Omental fat pad (tissue), 4 donors: ENCODE measurements at places on chromosomes 6 and 20.

GRCh38 chr6:163999475-164000125 is 585.1 kb downstream of the QKI start:
- no peak for DNase-seq

GRCh38 chr20:2899243-2899642 is 26.0 kb downstream of the PTPRA start:
- no peak for DNase-seq

- no peak for DNase-seq
Measured at GRCh38 chr20:32779500-32780211, 17.5 kb downstream of the DNMT3B start.

GRCh38 chr6:3712827-3713665 is 38.5 kb downstream of the PXDC1 start:
- DNase-seq = no peak

GRCh38 chr6:54132587-54132986 is 21.3 kb downstream of the MLIP start:
- no peak for DNase-seq

DNA sequence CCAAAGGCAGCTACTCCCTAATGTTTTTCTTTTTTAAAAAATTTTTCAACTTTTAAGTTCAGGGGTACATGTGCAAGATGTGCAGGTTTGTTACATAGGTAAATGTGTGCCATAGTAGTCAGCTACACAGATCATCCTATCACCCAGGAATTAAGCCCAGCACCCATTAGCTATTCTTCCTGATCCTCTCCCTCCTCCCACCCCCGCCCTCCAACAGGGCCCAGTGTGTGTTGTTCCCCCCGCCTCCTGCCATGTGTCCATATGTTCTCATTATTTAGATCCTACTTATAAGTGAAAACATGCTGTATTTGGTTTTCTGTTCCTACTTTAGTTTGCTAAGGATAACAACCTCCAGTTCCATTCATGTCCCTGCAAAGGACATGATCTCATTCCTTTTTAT is 12.4 kb downstream of the TRIM15 start:
- DNase-seq = no peak

DNA sequence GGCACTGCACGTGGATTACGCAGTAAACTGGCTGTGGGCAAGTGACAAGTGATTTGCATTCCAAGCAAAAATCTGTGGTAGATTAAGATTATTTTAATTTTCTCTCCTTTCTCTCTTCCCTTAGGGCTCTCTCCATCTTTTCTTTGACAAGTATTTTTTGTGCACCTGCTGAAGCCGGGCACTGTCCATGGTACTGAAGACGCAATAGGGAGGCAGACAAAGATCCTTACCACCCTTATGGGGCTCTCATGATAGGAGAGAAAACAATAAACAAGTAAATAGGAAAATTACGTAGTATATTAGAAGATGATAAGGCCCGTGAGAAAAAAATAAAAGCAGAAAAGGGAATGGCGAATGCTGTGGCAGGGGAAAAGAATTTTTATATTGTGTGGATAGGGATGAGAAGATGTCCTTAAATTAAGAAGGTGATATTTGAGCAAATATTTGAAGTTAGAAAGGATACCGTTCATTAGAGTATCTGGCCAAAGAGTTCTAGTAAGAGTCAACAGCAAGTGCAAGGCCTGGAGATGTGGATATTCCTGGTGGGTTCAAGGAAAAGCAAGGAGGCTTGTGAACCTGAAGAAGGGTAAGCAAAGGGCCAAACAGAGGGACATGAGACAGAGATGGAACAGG is 146.0 kb downstream of the LAMP5 start:
- no peak for DNase-seq

DNA sequence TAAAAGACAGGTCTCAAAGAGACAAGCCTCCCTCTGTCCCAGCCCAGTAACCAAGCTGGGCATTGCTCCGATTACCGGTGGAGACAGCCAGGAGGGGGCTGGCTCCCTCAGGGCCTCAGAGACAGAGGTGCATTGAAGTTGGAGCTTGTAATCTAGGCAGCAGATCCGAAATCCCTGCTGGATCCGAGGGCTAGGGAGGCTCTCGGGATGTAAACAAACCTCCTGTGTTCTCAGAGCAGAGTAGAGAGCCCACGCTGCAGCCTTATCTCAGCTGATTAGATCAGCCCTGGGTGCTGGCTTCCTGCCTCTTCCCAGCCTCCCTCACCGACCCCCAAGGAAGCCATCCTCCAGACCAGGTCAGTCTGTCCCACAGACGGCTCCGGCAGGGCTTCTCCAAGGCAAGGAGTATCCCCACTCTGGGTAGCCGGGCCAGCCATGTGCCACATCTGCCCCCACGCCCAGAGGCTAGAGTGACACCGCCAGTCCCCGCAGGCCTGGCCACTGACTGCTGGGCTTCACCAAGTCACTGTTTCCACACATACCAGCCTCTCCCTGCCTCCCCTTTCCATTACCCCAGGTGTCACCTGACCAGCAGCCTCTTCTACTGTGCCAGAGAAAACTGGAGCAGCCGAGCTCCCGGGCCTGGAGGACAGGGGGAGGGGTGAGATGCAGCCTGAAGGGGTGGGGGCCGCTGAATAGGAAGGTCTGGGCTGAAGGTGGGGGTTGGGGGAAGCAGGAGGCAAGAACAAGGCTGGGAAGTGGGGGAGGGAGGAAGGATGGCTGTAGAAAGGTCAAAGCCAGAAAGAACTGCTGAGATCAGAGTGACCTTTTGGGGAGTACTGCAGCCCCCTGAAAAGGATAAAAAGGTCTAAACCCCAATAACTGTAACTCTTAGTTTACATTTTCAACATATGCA is 6.0 kb downstream of the SDC4 start:
- DNase-seq = no peak

DNA sequence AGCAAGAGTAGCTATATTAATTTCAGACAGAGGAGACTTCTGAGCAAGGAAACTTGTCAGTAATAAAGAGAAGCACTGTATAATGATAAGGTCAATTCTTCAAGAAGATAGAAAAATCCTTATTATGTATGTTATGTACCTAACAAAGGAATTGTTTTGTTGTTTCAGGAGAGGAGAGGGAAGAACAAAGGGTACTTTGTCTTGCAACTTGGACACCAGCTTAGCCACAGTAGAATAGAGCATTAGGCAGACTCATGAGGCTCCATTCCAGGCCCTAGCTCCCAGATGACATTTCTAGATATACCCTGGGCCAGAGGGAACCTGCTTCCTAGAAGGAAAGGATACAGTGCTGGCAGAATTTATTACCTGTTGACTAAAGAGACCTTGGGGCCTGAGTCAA is 6.5 kb upstream of the NUS1 start:
- no peak for DNase-seq

- DNase-seq = no peak
Measured at GRCh38 chr6:56526860-56527544, 115.7 kb downstream of the DST start.

- DNase-seq = no peak
Measured at GRCh38 chr6:51800603-51801002, 286.8 kb downstream of the PKHD1 start.

GRCh38 chr6:158226655-158227512 is 58.7 kb downstream of the GTF2H5 start:
- no peak for DNase-seq

DNA sequence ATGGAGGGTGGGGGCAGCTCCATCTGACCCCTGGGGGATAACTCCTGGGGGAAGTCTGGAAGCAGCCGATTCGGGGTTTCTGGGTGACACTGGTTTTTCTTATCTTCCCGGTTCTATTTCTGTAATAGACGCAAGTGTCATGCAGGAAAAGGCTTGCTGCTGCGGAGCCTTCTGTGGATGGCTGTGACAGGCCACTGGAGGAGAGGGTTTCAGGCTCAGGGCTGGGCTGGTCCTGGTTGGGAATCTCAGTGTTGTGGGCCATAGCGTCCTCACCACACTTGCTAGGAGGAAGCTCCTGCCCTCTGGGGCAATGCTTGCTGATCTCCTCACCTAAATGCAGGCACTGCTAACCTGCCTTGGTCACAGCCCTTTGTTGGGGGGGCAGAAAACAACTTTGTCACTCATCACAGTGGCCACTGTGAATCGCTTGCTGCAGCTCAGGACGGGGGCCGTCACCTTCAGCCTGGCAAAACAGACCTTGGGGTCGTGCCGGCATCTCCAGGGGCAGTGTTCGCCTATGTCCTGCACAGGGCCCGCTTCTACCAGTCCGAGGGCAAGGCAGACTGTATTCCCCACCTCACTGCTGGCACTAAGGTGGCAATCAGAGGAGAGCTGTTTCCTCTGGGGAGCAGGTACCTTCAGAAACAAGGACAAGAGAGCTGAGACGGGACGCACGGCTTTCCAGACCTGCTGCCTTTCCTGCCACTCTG is 4.4 kb upstream of the TUBB1 start:
- DNase-seq = no peak

DNA sequence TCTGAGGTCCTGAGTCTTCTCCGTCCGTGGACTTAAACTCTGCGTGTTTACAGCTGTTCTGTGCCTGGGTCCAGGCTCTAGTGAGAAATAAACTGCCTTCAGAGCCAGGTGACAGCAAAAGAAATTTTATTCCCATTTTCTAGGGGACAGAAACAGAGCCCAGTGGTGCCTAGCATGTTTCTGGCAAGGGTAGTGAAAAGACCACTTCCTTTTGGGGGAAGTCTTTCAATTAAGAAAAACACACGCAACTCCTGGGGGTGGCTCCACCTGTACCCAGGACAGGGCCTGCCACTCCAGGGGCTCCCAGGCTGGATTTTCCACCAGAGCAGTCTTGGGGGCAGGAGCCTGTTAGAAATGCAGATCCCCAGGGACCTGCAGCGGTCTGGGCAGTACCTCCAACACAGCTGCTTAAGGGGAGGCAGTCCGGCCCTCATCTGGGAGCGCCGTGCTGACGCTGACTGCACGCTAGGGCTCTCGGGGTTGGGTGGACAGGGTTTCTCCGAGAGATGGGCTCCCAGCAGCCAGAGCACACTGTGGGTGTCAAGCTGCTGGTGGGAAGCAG is 23.0 kb upstream of the AVP start:
- no peak for DNase-seq

DNA sequence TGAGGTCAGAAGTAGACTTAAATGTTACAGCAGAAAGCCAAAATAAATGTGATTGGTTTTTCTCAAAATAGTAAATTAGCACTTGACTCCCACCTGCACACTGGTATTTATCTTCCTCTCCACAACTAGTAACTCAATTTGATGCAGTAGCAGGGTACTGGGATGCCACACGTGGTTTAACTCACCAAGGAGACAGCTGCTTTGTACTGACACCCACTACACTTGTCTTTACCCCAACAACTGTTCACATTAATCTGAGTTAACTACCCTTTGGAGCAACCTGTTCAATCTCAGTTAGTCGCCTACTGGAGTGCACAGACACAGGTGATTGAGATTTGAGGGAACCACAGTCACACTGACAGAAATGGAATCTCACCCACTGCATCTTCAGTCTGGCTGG is 242.1 kb downstream of the PRKN start:
- DNase-seq = no peak
